ENCODE measurements at places on chromosomes 1 and 21.

DNA sequence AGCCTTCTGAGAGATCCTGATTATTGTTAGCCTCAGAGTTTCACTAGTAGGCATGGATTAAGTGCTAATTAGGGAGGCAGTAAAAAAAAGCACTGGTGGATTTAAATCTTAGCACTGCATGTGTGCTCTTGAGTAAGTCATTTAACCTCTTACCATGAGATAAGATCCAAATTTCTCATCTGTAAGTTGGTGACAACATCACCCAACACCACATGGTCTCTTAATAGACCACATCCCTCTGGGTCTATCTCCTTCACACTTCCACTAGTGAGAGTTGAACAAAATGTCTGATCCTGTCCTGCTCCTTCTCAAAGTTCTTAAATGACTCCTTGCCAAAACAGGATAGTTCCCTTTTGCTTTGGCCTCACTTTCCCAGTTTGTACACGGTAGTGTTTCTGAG, 29.5 kb upstream of the DMRTA2 start:
- DNase-seq = no peak

GRCh38 chr1:84492726-84493125, 13.5 kb upstream of the SPATA1 start:
- DNase-seq = no peak

GRCh38 chr1:117366177-117367045, 838 bp upstream of the MAN1A2 start:
- DNase-seq = peak; percentile 45

DNA sequence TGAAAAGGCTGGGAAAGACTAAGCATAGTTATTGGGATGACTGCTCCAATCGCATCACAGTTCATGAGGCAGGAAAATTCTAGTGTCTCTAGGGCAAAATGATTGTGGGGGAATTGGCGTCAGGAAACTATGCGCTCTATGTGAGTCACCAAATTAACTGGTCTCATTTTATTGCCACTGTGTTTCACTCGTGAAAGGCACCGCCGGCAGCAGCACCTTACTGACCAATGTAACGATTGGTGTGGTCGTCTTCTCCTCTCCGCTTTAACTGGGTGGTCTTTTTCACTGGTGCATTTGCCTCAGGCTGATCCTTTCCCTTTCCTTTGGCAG, 83.5 kb downstream of the SPAG17 start:
- DNase-seq = no peak
